ENCODE measurements at places on chromosomes 2 and 18. TPM values are rescaled to one million over a fixed set of nuclear protein-coding genes. Genes with fewer than 3 reads are reported as not detected.

Gene TP53I3
- 19.5 TPM for total RNA-seq

Gene ITGAV
- 15.4 TPM for total RNA-seq

DNA sequence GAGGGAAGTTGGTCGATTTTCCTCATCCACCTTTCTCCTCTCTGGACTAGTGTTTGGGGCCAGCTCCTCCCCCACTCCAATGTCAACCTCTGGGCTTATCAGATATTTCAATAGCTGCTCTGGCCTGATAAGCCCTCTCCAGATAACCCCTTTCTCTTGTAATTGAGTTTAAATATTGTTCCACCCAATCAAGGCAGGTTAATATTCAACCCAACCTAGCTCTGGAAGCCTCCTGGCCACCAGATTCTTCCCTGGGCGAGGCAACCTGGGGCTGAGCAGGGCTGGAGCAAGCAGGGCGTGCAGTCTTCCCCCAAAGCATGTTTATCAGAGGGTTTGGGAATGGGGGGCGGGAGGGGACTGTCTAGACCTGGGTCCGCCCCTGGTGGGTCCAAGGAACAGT, 73.8 kb downstream of the TFCP2L1 start:
- DNase-seq: no peak

Gene SKA1
- 0.08 TPM for total RNA-seq

Gene BMP10
- total RNA-seq: 8.0 TPM

- DNase-seq: no peak
Measured at GRCh38 chr18:26252411-26252810, 26.2 kb downstream of the TAF4B start.

DNA sequence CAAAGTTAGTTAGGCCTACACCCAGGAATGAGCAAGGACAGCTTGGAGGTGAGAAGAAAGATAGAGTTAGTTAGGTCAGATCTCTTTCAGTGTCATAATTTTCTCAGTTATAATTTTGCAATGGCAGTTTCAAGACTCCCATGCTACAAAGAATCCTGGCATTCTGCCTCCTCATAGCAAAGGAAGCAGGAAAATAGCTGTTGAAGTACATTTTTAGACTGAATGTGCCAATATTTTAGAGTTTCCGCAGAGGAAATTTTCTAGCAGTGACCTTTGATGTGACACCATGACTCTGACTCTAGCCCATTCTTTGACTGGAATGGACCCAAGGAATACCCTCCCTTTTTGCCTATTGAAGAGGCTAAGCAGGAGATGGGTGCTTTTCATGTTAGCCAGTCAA, 371.7 kb downstream of the PIK3C3 start:
- DNase-seq: no peak

- DNase-seq: no peak
Measured at GRCh38 chr2:29393676-29394075, 278.5 kb downstream of the CLIP4 start.

- DNase-seq: no peak
Measured at GRCh38 chr2:191178806-191179514, 28.2 kb upstream of the STAT4 start.

GRCh38 chr2:187354661-187355060, 93.4 kb downstream of the CALCRL start:
- DNase-seq: no peak

Gene ASB18
- total RNA-seq: not detected

- DNase-seq: no peak
Measured at GRCh38 chr18:3463051-3463450, 13.1 kb downstream of the TGIF1 start.

DNA sequence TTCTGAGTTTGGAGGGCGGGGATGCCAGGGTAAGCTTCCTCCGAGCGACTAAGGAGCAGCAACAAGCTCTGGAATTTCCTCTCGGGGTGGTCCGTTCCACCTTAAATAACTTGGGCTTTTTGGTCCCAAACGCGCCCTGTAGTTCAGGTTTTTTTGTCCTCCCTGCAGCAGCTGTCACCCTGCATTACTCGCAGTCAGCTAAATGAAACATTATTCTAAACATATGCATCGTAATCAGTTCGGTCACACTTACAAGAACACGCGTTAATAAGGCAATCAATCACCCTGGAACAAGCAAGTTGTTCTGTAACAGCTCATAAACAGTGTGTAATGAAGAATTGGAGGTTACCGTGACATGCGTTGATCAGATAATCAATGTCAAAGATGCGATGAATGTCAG, 8.3 kb downstream of the EVX2 start:
- DNase-seq: no peak

DNA sequence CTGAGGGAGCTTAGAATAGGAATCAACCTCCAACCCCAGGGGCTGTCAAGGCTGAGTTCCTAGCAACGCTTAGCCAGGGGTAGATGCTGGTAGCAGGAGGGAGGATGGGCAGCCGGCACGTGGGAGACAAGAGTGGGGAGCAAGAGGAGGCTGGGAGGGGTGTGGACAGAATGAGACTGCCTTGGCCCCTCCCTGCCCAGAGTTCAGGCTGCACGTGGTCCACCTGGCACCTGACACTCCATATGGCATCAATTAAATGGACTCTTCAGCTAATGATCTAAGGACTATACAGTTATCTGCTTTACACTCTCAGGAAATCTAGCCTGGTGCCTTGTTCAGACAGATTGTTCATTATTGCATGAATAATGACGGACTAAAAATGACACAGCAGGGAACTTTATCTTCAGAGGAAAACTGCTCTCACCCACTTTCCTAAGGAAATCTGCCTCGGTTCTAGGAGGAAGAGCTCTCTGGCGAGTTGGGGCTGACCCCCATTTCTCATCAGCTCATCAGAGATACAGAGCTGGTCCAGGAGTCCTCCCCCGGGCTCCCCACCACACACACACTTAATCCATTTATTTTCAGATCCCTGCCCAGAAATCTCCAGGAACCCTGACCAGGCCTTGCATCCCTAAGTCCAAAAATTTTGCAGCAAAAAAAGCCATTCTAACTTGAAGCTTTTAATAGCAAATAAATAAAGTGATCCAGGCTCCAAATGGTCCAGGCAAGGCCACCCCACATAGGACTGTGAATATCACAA, 102.1 kb upstream of the CDC42EP3 start:
- DNase-seq: no peak

DNA sequence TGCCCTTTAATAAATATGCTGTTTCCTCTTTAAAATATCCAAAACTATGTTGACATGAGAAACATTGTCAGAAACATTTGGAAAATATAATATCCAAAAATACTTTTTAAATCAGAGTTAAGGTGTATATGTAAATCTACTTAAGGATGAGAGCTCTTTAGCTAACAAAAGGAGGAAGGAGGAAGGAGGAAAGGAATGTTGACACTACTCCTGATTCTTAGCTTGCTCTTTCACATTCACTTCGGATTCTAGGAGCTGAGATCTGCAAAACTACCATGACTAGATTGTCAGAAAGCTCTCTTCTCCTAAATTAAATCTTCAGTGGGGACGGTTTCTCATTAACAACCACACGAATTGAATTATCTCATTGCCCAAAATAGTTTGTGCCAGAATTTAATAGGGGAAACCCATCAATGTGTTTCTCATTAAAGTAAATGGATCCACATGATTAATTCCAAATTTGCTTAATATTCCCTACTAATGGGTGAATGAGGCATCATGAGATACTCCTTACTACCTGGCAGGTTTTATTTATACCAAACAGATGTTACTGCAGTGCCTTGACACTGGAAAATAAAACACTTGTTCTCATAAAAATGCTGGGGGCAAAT, 509.1 kb downstream of the MBD2 start:
- no peak for DNase-seq

DNA sequence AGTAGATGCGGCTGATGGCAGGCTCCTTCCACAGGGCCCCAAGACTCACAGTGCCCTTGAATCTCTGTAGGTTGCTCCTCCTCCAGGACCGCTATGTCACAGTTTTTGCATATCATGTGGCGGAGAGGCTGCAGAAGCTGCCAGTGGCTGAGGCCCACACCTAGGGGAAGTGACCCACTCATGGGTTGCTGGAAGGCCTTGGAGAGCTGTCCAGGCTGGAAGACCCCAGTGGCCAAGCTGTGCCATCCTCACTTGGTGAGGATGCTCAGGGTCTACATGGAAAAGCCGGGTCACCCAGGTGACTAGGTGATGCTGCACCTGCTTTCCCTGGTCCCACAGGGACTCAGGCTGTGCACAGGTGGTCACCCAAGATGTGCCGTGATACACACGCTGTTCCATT, 90.6 kb downstream of the SEPTIN10 start:
- no peak for DNase-seq

Gene SERPINB12
- total RNA-seq: not detected

Gene CFC1
- not detected for total RNA-seq

Gene GREB1L
- total RNA-seq: 13.1 TPM

Gene AGXT
- 1,548 TPM for total RNA-seq

Gene TMEM178A
- 0.42 TPM for total RNA-seq

GRCh38 chr2:35794796-35795450, 560.7 kb upstream of the CRIM1 start:
- DNase-seq: no peak

GRCh38 chr18:48973731-48974130, 23.0 kb upstream of the SMAD7 start:
- DNase-seq: no peak

Measured in liver (tissue), 10 donors.